Left lobe of liver (tissue), 2 donors: ENCODE measurements at places on chromosomes 12 and 14.

- DNase-seq, result no peak
Observed at GRCh38 chr14:41950428-41951151, 343.9 kb downstream of the LRFN5 start.

DNA sequence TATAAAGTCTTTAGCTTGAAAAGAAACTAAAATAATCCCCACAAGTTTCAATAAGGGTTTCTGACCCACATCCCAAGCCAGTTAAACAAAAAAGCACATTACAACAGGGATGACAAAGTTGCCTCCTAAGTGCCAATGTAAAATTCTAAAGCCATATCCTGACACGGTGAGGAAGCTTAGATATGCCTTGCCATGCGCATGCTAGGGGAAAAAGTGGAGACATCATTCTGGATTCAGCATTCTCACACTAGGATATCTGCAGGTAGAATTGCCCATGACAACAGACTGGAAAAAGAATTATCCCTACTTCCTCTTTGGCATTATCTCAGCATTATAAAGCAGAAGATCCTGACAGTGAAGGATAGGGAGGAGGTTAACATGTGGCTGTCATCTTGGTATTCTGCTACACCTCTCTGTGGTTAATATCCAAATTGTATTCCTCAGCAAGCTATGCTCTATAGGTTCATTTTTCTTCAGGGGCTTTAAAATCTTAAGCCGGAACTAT lies 4.9 kb downstream of the DUSP6 start:
- no peak for DNase-seq

DNA sequence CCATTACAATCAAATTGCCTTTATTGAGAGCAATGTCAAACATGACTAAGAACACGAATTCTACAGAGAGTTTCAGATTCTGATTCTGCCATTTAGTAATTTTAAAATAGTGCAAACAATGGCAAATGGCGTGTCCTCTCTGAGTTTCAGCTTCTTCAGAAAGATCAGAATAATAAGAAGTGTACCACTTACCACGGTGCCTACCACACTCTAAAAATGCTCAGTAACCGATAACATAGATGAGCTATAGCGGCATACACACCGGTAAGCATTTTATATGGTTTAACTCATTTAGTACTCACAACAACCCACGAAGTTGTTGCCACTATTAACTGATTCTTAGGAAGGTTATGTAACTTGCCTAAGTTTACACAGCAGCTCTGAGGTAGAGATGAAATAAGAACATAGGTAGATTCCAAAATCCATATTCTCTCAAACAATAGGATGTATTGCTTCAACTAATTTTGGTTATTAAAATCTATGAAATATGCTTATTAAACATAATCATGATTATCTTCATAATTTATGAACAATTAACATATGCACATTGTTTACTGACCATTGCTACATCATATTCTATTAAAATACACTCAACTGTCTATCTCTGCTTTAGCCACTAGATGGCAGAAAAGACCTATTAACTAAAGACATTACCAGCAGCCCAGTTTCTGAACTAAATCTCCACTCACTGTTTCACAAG lies 38.3 kb downstream of the SLC6A15 start:
- no peak for DNase-seq

- DNase-seq, result no peak
Observed at GRCh38 chr12:1744932-1745331, 54.1 kb downstream of the ADIPOR2 start.

DNA sequence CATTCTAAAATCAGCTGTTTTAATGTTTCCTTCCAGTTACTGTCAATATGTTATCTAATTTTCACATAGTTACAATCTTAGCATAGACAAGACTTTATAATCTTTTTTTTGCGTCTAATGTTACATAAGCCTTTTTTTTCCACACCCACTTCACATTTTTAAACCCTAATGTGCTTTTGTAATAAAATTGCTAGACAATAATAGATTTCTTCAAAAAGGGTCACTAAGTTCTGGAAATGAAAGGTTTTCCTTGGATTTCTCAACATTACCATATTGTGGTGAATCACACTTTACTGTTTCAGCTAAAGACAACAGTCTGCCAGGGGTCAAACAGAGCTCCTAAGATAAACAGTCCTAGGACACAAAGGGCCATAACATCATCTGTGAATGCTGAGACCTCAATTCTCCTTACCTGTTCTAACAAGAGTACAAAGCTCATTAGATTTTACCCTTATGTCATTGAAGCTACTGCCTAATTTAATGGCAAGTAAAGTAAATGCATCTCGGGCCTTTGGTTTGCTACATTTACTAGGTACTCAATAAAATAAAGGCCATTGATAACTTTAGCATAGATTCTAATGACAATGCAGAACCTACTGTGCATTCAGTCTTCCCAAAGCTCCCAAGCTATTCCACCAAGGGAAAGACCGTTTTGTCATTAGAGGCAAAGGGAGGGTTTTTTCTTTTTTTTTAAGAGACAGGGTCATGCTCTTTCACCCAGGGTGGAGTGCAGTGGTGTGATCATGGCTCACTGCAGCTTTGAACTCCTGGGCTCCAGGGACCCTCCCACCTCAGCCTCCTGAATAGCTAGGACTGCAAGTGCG lies 111.2 kb upstream of the SLC38A2 start:
- no peak for DNase-seq

- no peak for DNase-seq
Observed at GRCh38 chr12:59559696-59560095, 36.1 kb upstream of the SLC16A7 start.

- no peak for DNase-seq
Observed at GRCh38 chr12:64184216-64184615, 37.9 kb downstream of the KICS2 start.

DNA sequence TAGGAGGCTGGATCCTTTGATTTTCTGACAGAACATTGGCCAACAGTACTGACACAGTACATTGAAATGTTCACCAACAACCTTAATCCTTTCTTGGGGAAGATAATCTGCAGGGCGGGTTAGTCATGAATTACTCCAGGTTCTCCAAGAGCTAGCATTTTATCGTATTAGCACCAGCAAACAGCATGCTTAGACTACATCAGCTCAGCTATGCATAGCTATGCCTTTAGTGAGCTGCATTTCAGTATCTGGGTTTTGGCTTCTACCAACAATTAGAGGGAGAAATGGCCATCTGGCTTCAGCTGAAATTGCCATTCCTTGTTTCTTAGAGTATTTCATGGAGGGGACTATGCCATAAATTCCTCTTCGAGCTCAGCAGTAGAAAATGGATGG lies 33.8 kb downstream of the SAMD4A start:
- no peak for DNase-seq

- no peak for DNase-seq
Observed at GRCh38 chr14:103517721-103518421, 4.8 kb downstream of the CKB start.

DNA sequence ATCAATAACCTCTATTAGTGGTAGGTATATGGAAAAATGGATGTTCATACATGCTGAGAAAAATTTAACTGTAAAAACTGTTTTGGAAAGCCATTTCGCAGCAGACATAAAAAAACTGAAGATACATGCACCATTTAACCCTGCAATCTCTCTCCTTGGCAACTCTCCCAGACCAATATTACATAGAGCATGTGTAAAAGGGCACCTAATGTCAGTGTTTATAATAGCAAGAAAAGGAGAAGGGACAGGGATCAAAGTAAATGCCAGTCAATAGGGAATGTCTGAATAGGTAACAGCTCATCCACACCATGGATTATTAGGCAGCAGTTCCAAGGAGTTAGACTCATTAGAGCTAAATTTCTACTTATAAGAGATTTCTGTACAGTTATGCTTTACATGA lies 77.2 kb downstream of the BTG1 start:
- no peak for DNase-seq

DNA sequence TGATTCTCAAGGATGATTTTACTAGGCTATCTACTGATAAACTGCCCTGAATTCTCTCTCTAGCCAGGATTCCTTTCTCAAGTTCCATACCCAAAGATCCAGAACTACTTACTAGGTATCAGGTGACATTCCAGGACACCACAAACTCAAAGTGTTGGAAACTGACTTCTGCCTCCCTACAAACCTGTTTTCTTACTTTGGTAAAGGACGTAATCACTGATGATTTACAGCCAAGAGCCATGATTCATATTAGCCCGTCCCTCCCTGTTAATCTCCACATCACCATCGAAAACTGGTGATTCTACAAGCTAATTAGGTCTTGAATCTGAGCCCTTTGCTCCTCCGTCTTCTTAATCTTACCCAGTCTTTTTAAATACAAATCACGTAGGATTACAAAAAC lies 1.0 kb upstream of the ATG14 start:
- no peak for DNase-seq

- no peak for DNase-seq
Observed at GRCh38 chr12:2693244-2693860, 101.4 kb upstream of the FKBP4 start.

GRCh38 chr14:105473677-105474482 lies 741 bp upstream of the CRIP2 start:
- DNase-seq, result peak; percentile 78

- DNase-seq, result peak; percentile 63
Observed at GRCh38 chr14:52951681-52952554, 1.1 kb upstream of the FERMT2 start.
